SK-MEL-5 (cell line): ENCODE measurements at places on chromosomes 5 and 9. TPM values are rescaled to one million over a fixed set of nuclear protein-coding genes. Genes with fewer than 3 reads are reported as not detected.

Gene EQTN
- total RNA-seq: not detected in 2 replicates

DNA sequence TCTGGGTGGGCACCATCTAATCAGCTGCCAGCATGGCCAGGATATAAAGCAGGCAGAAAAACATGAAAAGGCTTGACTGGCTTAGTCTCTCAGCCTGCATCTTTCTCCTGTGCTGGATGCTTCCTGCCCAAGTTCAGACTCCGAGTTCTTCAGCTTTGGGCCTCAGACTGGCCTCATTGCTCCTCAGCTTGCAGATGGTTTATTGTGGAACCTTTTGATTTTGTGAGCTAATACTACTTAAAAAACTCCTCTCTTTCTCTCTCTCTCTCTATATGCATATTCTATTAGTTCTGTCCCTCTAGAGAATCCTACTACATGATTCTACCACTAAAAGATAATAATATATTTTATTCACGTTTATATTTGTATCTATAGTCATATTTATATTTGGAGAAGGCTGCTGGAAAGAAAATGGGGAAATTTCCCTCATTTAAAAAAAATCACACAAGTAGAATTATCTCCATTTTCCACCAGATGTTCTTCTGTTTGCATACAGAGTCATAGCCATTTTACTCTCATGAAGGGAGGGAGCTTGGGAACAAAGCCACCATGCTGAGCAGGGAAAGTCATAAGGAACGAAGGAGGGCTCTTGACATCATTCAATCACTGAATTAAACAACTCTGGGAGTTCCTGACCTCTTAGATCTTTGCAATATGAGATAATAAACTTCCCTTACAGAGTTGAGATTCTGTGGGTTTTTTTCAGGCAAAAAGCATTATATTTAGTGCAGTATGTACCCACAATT is 1137.4 kb upstream of the CDH18 start:
- DNase-seq: no peak

DNA sequence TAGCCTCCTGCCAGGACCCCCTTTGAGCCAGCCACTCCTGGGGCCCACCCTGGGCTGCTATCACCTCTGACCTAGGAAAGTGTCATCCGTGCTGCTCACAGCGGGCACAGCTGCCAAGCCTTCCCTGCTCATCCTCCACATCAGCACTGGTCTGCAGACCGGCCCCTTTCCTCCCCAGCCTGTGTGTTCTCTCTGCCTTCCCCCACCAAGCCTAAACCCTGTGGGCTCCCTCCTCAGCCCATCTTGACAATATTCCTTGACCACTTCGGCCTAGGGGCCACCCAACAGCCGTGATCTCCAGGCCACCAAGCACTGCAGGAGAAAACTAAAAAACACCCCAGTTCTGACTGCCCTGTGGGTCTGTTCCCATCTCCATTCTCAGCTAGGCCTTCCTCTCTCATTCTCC is 135.1 kb downstream of the DAB2IP start:
- no peak for DNase-seq

DNA sequence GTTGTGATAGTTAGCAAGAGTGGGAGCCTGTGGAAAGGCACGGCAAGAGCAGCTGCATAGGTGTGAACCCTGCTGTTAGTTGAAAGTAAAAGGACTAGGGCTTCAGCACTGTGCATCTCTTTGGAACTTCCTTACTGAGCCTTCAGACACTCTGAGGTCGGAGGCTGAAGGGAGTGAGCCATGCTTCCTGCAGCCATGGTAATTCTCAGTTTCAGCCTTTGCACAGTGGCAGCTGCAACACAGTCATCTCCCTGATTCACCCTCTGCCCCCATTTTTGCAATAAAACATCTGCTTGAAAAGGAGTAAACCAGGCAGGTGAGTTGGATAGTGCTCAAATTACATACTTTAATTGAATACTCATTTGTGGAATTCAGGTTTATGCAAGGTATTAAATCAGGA is 6.5 kb upstream of the TLE4 start:
- no peak for DNase-seq

DNA sequence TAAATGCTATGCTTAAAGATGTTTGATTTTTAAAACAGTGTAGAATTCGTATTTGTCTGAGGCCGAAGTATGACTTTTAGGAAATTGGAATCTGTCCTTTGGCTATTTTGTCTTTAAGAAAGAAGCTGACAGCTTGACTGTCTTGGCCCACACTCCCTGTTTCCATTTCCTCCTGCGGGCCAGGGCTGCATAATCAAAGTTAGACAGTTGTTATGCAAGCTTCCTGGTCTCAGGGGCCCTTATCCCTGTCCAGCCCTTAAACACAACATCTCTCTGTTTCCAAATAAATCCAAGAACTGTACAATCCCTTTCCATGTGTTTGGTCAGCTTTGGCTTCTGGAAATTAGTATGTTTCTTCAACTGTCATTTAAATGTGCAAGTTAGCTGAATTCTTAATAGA is 54.6 kb upstream of the ECM2 start:
- DNase-seq: peak; percentile 36

- no peak for DNase-seq
These were observed 46.5 kb upstream of the GFPT2 start for GRCh38 chr5:180399401-180400215.

- no peak for DNase-seq
These were observed 84.0 kb downstream of the WNK2 start for GRCh38 chr9:93267681-93268505.

Gene TMEM174
- not detected in 2 replicates for total RNA-seq

Gene PHF19
- total RNA-seq: 19.0 and 23.9 TPM in 2 replicates

DNA sequence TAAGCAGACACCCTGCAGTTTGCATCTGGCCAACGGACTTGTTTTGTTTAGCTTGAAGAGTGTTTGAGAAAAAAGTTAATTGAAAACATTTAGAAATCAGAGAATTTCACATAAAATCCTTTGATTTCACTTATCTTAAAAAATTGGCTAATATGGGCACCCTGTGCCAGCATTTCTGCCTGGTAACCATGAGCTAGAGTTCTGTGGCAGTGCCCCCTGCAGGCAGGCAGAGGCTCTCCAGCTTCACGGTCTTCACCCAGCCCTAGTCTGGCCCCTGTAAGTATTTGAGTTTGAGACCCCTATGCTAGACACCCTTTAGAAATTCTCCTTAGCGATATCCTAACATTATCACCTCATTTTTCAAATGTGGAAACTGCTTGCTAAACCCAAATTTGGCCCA is 18.8 kb upstream of the FANCC start:
- peak; percentile 64 for DNase-seq

DNA sequence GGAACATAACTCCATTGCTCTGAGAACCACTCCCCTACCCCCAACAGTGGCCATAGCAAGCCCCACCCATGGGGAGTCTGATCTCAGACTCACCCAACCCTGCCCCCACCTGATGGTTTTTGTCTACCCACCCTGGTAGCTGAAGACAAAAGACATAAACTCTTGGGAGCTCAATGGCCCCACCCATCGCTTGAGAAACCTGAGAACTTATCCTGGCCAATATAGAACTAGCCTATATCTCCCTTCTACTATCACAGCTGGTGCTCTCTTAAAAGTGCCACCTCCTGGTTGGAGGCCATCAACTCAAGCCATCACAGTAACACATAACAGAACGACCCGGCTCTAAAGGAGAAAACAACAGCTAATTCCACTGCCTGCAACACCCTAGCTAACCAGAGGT is 47.9 kb upstream of the SNAPC3 start:
- no peak for DNase-seq

Gene SPINK13
- total RNA-seq: 0.50 TPM in 1 of 2 replicates, not detected in the other

- no peak for DNase-seq
These were observed 158.6 kb downstream of the PAPPA start for GRCh38 chr9:116312221-116312620.

Gene NTRK2
- 0.48 and 1.0 TPM in 2 replicates for total RNA-seq

GRCh38 chr5:137615171-137615775 is 116.1 kb upstream of the SPOCK1 start:
- no peak for DNase-seq

Gene GHR
- 60.6 and 70.5 TPM in 2 replicates for total RNA-seq

- DNase-seq: no peak
These were observed 83.7 kb downstream of the SH3TC2 start for GRCh38 chr5:148979083-148979723.

- peak; percentile 65 for DNase-seq
These were observed 172.1 kb downstream of the GABBR2 start for GRCh38 chr9:98536542-98537173.

Gene ISCA1
- 108 and 120 TPM in 2 replicates for total RNA-seq

DNA sequence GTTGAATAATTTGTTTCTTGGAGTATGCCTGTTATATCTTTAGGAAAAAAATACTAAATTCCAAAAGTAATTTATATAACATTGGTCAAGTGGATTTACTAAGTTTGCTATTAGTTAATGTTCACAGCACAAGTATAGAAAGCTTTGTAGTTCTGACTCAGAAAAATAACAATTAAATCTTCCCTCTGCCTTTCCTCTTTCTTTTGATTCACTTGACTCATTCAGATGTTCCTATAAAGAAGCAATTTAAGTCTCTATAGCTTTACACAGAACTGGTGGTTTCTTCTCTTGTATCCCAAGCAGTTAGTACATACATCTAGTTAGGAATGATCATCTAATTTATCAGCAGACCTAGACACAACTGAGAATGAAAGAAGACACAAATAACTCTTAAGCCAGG is 4.5 kb upstream of the CDC42SE2 start:
- DNase-seq: no peak

DNA sequence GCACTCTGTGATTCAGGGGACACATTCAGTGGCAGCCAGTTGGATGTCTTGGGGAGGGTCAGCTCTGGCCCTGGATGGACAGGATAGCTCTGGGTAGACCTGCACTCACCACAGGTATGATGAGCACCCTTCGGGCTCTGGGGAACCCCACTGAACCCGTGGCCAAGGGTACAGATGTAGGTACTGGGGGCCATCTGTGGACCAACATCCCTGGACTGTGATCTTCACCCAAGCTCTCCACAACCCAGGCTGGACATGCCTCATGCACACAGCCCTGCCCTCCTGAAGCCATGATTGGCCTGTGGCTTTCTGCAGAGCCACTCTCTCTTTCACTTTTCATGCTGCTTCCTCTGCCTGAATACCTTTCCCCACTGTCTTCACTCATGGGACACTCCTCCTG is 15.6 kb upstream of the ACSL6 start:
- DNase-seq: no peak

Gene PCDHA9
- 0.05 TPM in 1 of 2 replicates, not detected in the other for total RNA-seq

DNA sequence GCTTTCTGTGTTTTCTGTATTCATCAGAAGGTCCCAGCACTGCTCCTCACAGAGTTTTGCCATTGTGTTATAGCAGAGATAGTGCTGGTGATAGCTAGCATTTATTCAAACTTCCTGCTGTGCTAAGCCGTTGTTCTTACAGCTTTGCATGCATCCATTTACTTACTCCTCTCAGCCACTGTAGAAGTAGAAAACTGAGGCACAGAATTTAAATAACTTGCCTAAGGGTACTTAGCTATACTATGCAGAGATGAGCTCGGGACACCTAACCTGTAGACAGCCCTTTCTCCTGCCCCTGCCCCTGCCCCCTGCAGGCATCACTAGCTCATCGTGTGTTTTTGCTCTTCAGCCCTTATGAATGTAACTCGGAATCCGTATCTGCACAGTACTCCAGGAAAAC is 227.6 kb downstream of the SAXO1 start:
- no peak for DNase-seq

DNA sequence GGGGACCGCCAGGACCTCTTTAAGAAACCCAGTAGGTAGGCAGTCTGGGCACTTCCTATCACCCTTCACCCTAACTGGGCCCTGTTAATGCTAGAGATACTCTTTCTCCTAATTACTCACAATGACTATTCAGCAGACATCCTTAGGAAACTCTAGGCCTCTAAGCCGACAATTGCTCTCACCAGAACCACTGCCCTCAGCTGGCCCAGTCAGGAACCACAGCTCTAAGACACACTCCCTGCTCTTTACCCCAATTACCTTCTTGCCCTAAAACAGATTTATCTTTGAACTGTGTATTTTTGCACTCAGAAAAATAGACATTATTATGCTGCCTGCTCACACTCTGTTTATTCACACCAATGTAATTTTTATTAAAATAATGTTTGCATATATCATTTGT is 432.6 kb upstream of the SLC30A5 start:
- peak; percentile 57 for DNase-seq

GRCh38 chr9:114889802-114890224 is 40.6 kb downstream of the TNFSF8 start:
- no peak for DNase-seq

DNA sequence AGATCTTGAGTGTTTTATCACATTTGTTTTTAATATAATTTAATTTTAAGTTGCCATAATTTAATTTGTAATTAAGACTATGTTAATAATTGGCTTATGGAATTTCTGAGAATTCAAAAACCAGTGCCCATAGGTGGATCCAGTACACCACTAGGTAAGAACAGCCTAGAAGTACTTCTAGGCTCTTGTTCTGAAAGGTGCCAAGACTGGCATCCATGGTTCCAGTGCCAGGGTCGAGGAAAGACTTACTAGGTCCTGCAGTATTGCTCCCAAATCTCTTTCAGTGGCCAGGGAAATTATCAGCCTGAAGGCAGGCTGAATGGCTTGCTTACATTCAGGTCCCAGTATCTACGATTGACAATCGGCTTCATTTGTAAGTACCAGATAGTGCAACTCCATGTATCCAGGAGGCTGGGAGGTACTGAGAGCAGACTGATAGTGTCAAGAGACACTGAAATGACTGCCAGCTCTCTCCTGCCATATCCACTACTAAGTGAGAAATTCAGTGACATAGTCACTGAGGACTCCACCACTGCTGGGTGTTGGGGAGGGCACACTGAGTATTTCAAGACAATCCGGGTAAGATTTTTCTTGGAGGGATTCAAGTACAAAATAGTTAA is 159.2 kb upstream of the CCDC152 start:
- no peak for DNase-seq

DNA sequence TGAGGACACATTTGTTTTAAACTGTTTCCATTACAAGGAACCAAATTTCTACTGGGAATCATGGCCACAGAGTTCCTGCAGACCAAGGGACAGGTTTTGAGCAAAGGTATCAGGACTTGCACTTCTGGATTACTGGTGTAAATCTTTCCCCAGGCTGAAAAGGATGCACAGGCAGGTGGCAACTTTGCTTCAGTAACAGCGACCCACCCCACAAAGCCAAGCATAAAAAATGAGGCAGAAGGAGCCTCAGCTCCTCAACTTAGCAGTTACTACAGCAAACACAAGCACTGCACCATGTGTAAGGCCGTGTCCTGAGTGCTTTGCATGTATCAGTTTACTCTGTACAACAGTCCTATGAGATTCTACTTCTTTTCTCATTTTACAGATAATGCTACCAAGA is 251.9 kb downstream of the EBF1 start:
- DNase-seq: no peak

Gene IFNA5
- total RNA-seq: not detected in 2 replicates

GRCh38 chr9:89789922-89790510 is 185.2 kb downstream of the GADD45G start:
- DNase-seq: no peak

- no peak for DNase-seq
These were observed 525 bp upstream of the DAPK1 start for GRCh38 chr9:87497080-87497603.

GRCh38 chr5:72282878-72283277 is 37.2 kb downstream of the MRPS27 start:
- no peak for DNase-seq

DNA sequence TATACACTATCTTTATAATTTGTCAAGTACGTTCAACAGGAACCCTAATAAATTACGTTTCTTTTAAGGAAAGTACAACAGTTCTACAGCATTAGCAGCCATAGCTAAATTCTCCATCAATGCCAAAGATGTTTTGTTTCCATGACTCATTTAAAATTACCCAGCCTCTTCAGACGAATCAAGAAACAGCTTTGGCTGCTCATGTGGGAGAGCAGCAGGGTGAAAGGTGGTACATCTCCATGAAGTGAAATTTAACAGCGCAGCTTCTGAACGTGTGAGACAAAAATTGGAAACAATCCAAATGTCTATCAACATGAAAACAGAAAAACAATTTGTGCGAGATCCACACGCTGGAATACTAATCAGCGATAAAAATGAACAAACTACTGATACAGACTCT is 327.3 kb upstream of the CDH6 start:
- no peak for DNase-seq
